ENCODE measurements at places on chromosomes 12 and 14.

GRCh38 chr12:129675947-129676346 lies 227.9 kb downstream of the TMEM132D start:
- DNase-seq = no peak

GRCh38 chr12:78698747-78699146 lies 165.8 kb upstream of the SYT1 start:
- peak; percentile 58 for DNase-seq

DNA sequence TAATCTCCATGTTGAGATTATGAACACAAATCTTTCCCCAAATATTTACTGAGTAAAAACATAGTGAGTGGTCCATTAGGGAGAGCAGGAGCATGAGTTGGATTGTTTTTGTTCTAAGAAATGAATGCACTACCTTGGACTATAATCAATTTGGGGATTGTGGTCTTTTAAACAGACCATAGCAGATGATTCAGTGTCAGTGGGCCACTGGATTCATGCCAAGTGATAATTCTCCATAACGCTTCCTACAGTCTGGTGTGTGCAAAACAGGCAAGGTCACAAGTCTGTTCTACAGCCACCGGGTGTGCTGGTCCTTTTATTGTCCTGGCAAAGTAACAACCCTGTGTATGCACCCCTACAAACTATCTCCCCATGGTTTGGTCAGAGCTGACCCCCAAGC lies 266.3 kb downstream of the APAF1 start:
- no peak for DNase-seq

DNA sequence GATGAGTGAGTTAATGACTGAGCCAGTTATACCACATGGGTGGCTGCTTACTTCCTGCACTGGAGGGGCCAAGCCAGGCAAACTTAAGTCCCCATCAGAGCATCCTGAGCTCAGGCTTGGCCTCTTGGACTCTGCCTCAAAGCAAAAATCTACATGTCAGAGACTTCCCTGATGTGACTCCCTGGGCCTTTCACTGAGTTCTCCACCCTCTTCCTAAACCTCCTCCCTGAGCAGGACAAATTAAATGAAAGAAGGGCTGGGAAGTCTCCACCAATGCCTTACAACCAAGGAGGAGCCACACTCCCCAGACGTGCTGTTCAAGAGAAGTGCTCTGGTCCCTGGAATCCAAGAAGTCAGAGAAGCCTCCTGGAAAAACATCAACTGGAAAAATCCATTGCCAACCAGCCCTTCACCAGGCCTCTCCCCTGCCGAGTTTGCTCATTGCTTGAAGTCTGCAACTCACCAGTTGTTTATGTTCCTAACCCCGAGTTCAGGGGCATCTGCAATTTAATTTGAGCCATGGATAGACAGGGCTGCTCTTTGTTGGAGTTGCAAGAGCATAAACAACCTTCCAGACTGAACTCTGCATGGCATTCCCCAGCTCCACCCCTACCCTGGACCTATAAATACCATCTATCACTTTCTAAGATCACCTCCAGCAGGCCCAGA lies 160.5 kb downstream of the ANO2 start:
- DNase-seq = no peak

DNA sequence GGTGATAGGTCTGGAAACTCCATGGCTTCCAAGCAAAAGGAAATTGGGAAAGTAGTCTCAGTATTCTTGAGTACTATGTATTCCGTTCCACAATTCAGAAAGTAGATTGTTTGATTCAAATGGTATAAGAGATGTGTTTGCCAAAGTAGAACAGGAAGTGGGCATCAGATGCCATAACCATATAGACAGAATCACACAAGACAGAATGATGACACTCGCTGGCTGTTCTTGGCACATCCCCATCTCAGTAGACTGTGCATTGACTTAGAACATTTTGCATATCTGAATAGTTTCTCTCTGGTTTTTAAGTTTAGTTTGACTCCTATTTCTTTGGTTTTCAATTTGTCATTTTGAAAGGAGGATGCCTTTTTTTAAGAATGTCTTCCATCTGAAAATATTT lies 221.1 kb upstream of the RGS6 start:
- DNase-seq = no peak

GRCh38 chr12:63820427-63820826 lies 24.1 kb upstream of the SRGAP1 start:
- DNase-seq = no peak

- no peak for DNase-seq
Observed at GRCh38 chr14:99686557-99687283, 2.6 kb downstream of the CYP46A1 start.

GRCh38 chr12:93040367-93040766 lies 111.3 kb upstream of the EEA1 start:
- no peak for DNase-seq

- no peak for DNase-seq
Observed at GRCh38 chr14:24846261-24846660, 203.7 kb downstream of the STXBP6 start.

DNA sequence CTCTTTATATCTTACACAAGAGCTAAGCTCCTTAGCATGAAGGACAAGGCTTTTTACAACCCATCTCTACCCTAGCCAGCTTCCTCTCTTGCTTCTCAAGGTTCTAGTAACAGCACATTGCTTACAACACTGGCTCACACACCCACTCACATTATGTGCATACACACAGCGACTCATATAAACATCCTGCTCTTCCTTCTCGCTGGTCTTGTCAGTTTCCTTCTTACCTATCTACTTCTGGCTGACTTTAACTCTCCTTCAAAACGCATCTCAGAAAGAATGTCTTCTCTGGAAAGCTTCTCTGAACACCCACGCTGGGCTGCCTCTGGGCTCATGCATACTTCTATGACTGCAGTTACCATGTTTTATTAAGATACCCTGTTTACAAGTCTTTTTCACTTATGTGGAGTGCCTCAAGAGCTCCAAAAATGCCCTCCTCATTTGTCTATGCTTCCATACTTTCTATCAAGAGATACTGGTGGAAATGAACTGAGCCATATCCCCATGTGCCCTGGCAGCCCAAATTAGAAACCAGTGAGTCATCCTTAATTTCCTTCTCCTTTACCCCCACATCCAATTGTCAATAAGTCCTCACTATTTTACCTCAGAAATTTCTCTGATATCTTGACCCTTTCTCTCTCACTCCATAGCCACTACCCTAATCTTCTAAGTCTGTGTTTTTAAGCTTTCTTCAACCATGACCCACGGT lies 126.9 kb upstream of the KRAS start:
- peak; percentile 60 for DNase-seq

DNA sequence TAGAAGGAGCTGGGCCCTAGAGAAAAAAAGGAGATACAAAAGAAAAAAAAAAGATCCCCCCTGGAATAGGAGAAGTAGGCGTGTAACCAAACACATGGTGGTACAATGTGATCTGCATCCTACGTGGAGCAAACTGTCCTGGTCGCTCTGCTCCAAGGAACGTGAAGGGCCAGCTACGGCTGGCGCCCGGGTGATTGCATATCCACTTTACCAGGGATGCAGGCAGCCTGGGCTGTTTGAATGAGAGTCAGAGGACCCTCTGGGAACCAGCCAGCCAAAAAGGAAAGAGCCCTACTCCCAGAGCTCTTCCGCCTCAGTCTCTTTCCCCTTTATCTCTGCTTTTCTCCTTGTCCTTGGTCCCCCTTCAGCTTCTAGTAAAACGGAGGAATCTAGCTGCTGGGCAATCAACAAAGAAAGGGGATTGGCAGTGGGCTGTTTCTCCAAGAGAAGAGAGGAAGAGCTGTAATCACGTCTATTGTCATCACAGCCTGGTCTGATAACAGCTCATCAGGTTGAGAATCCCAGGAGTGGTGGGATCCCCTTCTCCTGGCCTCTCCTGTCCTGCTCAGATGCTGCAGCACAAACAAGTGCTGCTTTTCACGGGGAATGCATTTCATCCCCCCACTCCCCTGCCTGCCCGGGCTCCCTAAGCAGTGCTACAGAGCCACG lies 156.0 kb downstream of the ADCK1 start:
- DNase-seq = no peak

DNA sequence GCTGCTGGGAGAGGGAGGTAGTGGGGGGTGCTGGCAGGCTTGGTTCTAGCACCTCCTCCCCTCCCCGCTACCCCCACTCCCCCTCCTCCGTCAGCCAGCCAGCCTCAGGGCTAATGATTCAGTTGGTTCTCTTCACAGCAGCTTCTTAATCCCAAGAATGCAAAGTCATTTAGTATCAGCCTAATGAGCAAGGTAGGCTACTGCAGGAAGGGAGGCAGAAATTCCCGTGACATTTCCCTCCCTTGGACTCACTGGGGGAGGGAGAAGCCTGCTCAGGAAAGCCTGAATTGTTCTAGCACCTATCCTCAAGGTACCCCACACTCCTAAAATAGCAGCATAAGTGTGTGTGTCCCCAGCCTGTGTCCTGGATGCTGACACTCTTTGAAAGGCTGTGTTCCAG lies 29.8 kb downstream of the ITPK1 start:
- DNase-seq = peak; percentile 25

- no peak for DNase-seq
Observed at GRCh38 chr12:10171973-10172728, at the start of gene OLR1. TSS of gene OLR1 (minus strand) at chr12:10172132. CDS start at chr12:10172077, 55 bp downstream.

DNA sequence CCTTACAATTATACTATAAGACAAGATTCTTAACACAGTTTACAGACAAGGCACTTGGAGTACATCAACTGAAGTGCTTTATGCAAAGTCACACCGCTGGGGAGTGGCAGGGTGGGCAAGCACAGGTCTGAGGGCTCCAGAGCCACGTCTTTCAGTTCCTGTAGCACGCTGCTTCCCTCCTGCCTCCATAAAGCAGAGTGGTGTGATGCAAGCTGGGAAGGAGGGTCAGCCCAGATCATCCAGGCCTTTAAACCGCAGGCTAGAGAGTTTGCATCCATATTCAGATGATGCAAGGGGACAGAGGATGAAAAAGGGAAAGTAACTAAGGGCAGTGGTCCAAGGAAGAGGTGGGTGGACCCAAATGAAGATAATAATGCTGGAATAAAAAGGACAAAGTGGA lies 132.6 kb downstream of the ITPR2 start:
- DNase-seq = no peak
